ENCODE measurements at places on chromosomes 4 and X.
A peak's percentile ranks its signal among the peaks of the same experiment; 100 is the strongest.

GRCh38 chrX:136784231-136784630 lies 3.5 kb upstream of the ARHGEF6 start:
- DNase-seq: no peak

GRCh38 chrX:140548985-140549384 lies 44.1 kb upstream of the SOX3 start:
- no peak for DNase-seq

- DNase-seq: no peak
These were observed 15.8 kb downstream of the EGF start for GRCh38 chr4:109928327-109929045.

GRCh38 chr4:37978248-37978924 lies 18.2 kb downstream of the PTTG2 start:
- DNase-seq: peak; percentile 40

DNA sequence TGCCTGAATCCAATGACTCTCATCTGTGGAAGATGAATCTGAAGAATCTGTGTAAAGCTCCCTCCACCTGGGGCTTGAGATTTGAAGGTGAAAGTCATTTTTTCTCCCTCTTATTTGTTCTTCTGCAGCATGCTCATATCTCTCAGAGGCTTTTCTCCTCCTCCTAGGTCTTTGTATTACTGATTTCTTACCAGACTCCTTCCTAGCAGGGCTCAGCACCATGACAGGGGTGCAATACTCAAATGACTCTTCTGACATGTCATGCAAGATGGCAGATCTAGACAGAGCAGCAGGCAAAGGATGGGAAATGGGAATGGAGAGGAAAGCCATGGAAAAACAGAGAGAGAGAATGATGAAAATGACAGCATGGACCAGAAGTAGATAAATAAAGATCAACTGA lies 118.3 kb downstream of the TMA16 start:
- no peak for DNase-seq

DNA sequence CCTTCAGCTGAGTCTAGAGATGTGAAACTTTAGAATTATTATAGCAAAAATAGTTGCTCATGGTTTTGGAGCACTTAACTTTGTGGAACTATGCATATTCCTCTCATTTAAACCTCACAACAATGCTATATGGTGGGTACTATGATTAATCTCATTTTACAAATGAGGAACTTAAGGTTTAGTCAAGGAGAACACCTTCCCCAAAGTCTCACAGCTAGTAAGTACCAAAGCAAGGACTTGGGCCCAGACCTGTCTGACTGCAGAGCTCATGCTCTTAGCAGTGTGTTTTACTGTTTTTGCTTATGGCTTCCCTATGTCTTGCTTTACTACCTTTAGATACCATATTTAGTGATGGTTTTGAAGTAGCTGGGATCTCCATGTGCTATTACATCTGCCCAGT lies 5.1 kb downstream of the UBE2A start:
- no peak for DNase-seq

- DNase-seq: no peak
These were observed 20.0 kb upstream of the KLHL34 start for GRCh38 chrX:21678048-21678612.

GRCh38 chr4:111641813-111642579 lies 503.3 kb upstream of the FAM241A start:
- peak; percentile 97 for DNase-seq

DNA sequence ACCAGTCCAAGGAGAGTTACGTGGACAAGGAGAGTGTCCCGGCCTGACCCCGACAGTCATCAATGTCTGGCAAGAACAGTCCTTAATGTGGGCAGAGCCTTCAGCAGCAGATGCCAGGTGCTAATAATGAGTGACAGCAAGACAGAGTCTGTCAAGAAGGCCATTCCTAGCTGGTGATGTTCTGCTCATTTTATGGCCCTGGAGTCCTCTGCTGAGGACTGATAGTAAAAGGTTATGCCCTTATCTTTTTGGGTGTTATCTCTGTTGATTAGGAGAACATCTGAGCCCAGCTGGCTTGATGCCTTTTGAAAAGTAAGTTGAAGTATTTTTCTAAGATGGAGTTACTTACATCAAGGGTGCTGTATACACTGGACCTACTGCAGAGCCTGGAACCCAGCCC lies 67.3 kb downstream of the SLC34A2 start:
- no peak for DNase-seq
